A549 treated with dexamethasone at 1 μM for 4 hours (cell line): ENCODE measurements at places on chromosomes 7 and 10. TPM values are rescaled to one million over a fixed set of nuclear protein-coding genes. Genes with fewer than 3 reads are reported as not detected.

The LRRC4 gene
- not detected in 5 replicates for total RNA-seq

The ELN gene
- total RNA-seq: 0.12 to 0.25 TPM (median 0.16 TPM) in 5 replicates

The MRM2 gene
- 50.9 to 57.2 TPM (median 56.4 TPM) in 5 replicates for total RNA-seq

The CDNF gene
- total RNA-seq: 0.86 to 2.1 TPM (median 1.3 TPM) in 5 replicates

The CAV2 gene
- total RNA-seq: 168 to 193 TPM (median 191 TPM) in 5 replicates

The PLAC9 gene
- 0.29 TPM in 1 of 5 replicates, not detected in the others for total RNA-seq

The NEUROG3 gene
- not detected in 5 replicates for total RNA-seq

The SPDYE2B gene
- total RNA-seq: not detected in 5 replicates

The HOXA1 gene
- total RNA-seq: 2.6 to 3.8 TPM (median 3.6 TPM) in 5 replicates

The PITRM1 gene
- 73.6 to 87.5 TPM (median 82.2 TPM) in 5 replicates for total RNA-seq

The STX1A gene
- 50.9 to 77.3 TPM (median 74.1 TPM) in 5 replicates for total RNA-seq

The CELF2 gene
- total RNA-seq: 0.03 to 0.08 TPM (median 0.07 TPM) in 5 replicates

The AUTS2 gene
- 3.0 to 5.3 TPM (median 4.8 TPM) in 5 replicates for total RNA-seq

The CALN1 gene
- not detected in 5 replicates for total RNA-seq

The MORN4 gene
- total RNA-seq: 5.8 to 7.0 TPM (median 6.4 TPM) in 5 replicates

The UNCX gene
- 0.05 to 0.07 TPM (median 0.05 TPM) in 3 of 5 replicates, not detected in the others for total RNA-seq

The A1CF gene
- 0.08 to 0.19 TPM in 2 of 5 replicates, not detected in the others for total RNA-seq

The DLX6 gene
- not detected in 5 replicates for total RNA-seq

The THSD7A gene
- 1.8 to 4.0 TPM (median 2.3 TPM) in 5 replicates for total RNA-seq

The PRR15 gene
- 4.7 to 7.1 TPM (median 5.0 TPM) in 5 replicates for total RNA-seq

The PLEKHS1 gene
- total RNA-seq: 0.03 to 0.05 TPM (median 0.04 TPM) in 4 of 5 replicates, not detected in the other

The CCDC3 gene
- total RNA-seq: 0.71 to 1.4 TPM (median 1.1 TPM) in 5 replicates

The MAGI2 gene
- 0.27 to 0.47 TPM (median 0.32 TPM) in 5 replicates for total RNA-seq

The CALD1 gene
- 153 to 255 TPM (median 221 TPM) in 5 replicates for total RNA-seq

The BCCIP gene
- total RNA-seq: 96.4 to 134 TPM (median 110 TPM) in 5 replicates

The LRRC18 gene
- total RNA-seq: not detected in 5 replicates

The THNSL1 gene
- total RNA-seq: 3.2 to 4.7 TPM (median 4.5 TPM) in 5 replicates

The PAX4 gene
- total RNA-seq: not detected in 5 replicates

The MAT1A gene
- total RNA-seq: 0.04 to 0.11 TPM (median 0.04 TPM) in 5 replicates

The REPIN1 gene
- total RNA-seq: 62.7 to 82.7 TPM (median 76.0 TPM) in 5 replicates

The HECTD2 gene
- total RNA-seq: 3.2 to 4.3 TPM (median 3.8 TPM) in 5 replicates

The SYT15 gene
- 1.5 to 3.1 TPM (median 3.0 TPM) in 5 replicates for total RNA-seq

The MMRN2 gene
- 0.66 to 1.5 TPM (median 0.81 TPM) in 5 replicates for total RNA-seq

The WIPF3 gene
- total RNA-seq: 0.39 to 0.65 TPM (median 0.62 TPM) in 5 replicates

The SLC26A3 gene
- 0.07 TPM in 1 of 5 replicates, not detected in the others for total RNA-seq

The CEP55 gene
- 61.0 to 73.3 TPM (median 70.6 TPM) in 5 replicates for total RNA-seq

The ADCYAP1R1 gene
- total RNA-seq: 0.02 to 0.07 TPM (median 0.06 TPM) in 5 replicates

The HOGA1 gene
- 1.9 to 3.2 TPM (median 2.3 TPM) in 5 replicates for total RNA-seq

The BLOC1S2 gene
- 89.2 to 110 TPM (median 93.5 TPM) in 5 replicates for total RNA-seq

The EPO gene
- total RNA-seq: 0.06 TPM in 1 of 5 replicates, not detected in the others

The WEE2 gene
- not detected in 5 replicates for total RNA-seq

The TASOR2 gene
- total RNA-seq: 25.5 to 45.0 TPM (median 40.5 TPM) in 5 replicates

The IKZF5 gene
- total RNA-seq: 5.4 to 7.9 TPM (median 5.9 TPM) in 5 replicates

The PHKG1 gene
- 0.39 to 0.77 TPM (median 0.54 TPM) in 5 replicates for total RNA-seq

The IL15RA gene
- 1.7 to 2.8 TPM (median 2.2 TPM) in 5 replicates for total RNA-seq

The STOX1 gene
- total RNA-seq: 0.61 to 0.94 TPM (median 0.73 TPM) in 5 replicates

The LSM8 gene
- total RNA-seq: 40.2 to 59.9 TPM (median 44.5 TPM) in 5 replicates
